ENCODE measurements at places on chromosomes 6 and 20.

DNA sequence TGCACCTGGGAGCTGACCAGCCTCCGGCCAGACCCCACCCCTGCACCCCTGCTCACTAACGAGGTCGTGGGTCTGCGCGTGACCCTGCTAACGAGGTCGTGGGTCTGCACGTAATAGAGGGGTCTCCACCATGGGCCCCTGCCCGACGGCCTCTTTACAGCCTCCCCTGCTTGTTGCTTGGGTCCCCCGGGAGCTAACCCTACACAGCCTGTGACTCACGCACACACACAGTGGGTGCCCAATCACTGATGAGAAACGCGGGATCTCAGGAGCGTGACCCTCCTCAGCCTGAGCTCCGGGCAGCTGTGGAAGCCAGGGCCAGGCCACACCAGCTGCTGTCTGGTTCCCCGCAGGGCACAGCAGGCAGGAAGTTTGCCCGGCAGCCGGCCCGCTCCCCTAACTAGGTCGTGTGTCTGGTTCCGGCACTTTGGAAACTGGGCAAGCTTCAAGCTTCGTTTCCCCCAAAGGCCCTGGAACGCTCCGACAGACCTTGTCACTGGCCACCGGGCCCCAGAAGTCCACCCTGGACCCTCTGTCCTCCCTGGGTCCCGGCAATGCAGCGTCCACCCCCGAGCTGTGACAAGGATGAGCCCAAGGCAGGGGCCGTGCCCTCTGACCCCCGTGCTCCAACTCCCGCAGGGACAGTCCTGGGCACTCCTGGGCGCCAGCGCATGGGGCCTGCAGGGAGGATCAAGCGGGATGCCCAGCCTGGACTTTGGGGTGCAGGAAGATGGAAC is 767 bp downstream of the PTK6 start:
- DNase-seq = peak; percentile 58

- DNase-seq = peak; percentile 63
These were observed 9.3 kb upstream of the ATG5 start for GRCh38 chr6:106334646-106335448.

- DNase-seq = peak; percentile 42
These were observed 89.4 kb downstream of the RTN4IP1 start for GRCh38 chr6:106539936-106540335.

GRCh38 chr20:1273366-1273765 is 7.3 kb downstream of the SNPH start:
- DNase-seq = no peak

DNA sequence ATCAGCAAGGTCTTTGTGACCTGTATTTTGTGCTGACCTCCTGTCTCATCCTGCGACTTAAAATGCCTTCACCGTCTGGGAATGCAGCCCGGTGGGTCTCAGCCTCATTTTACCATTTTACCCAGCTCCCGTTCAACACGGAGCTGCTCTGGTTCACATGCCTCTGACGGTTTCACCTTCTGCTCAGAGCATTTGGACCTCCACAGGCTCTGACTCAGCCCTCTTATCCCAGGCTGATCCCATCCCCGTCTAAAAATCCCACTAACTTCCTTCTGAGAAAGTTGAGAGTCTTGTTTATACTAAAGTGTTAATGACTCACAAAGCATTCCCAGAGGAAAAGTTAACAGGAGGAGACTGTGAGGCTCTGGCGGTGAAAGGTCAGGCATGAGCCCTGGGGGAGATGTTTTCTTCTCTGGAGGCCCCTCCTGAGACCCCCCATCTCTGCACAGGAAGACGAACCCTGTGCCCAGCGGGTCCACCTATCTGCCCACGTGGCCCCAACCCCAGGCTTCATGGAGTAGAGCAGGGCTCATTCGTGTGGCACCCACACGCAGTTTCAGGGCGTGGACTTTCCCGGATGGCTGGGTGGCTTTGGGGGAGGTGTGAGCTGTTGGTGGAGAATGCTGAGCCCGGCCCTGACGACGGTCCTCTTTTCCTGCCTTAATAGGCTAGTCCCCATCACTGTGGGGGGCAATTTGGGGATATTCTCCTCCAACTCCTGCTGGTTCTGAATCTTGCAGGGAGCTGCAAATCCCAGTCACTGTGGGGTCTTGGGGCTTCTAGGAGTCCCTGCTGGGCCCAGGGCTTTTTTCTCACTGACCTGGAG is 3.3 kb upstream of the BIRC7 start:
- DNase-seq = no peak

DNA sequence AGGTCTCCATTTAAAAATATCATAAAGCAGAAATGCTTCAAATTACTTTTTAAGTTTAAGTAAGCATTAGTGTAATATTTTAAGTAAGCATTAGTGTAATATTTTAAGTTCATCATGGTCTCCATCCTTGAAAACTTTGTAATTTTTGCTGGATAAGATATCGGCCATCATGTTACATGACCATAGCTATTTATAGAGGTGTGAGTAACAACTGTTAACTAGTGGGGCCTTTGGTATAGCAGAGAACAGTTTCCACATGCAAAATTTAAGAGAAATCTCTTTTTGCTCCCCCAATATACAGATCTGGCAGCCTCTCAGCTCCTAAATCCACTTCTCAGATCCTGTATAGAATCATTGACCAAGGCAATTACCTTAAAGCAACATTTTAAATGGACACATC is 468 bp downstream of the TRDN start:
- DNase-seq = no peak

- DNase-seq = no peak
These were observed 606.6 kb downstream of the MAFB start for GRCh38 chr20:40082436-40082835.

- no peak for DNase-seq
These were observed 8.4 kb downstream of the MAPRE1 start for GRCh38 chr20:32828029-32828680.

All from eye (tissue), 1 donor.